Stimulated activated CD4-positive, alpha-beta T cell treated with anti-CD3 and anti-CD28 coated beads, Interleukin-1b, Interleukin-23, amount 100 ng/mL, for 1 hour (primary cell): ENCODE measurements at places on chromosomes 6 and 20.

DNA sequence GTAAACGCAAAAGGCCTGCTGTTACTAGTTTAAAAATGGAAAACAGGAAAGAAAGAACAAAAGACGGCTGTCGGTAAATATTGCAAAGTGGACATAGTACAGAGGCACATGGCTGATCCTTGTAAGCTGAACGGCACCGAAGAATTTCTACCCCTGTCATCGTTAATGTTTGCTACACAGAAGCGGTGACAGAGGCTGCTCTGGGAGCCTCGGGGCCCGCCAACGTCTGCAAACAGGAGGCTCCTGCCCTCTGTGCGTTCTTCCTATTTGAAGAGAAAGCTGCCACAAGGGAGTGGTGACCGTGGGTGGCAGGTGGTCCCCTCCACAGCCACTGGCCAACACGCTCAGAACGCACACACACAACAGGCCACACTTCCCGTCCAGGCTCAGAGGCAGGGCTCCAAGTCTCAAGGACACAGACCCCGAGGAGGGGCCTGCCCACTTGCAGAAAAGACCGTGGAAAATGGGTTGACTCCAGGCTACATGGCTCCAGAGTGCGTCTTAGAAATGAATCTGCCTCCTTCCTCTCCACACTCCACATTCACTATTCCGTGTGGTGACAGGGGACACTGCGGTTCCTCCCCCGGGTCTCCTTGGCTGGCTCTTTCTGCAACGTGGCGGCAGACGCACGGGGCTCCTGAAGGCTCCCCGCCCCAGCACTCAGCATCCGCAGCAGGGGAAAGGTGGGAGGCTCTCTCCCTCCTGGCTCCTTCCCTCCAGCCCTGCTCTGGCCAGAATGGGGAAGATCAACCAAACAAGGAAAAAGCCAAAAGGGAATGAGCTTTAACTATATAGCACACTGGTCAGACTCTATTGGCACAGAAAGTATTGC lies 64.5 kb downstream of the GMPR start:
- no peak for DNase-seq

DNA sequence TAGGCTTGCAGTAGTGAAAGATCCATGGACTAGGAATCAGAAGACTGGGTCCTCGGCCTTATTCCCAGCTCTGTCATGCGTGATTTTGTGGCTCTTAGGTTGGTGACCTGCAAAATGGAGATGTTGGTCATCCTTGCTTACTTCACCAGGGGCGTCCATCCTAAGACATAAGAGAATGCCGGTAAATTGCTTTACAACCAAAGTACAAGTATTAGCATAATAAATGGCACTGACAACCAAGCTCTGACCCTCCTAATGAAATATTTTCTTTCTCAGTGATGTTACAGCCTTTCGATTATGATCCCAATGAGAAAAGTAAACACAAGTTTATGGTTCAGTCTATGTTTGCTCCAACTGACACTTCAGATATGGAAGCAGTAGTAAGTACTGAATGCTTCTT lies 45.3 kb downstream of the VAPB start:
- no peak for DNase-seq

- no peak for DNase-seq
Measured at GRCh38 chr6:99434702-99435530, 9.8 kb upstream of the PNISR start.

DNA sequence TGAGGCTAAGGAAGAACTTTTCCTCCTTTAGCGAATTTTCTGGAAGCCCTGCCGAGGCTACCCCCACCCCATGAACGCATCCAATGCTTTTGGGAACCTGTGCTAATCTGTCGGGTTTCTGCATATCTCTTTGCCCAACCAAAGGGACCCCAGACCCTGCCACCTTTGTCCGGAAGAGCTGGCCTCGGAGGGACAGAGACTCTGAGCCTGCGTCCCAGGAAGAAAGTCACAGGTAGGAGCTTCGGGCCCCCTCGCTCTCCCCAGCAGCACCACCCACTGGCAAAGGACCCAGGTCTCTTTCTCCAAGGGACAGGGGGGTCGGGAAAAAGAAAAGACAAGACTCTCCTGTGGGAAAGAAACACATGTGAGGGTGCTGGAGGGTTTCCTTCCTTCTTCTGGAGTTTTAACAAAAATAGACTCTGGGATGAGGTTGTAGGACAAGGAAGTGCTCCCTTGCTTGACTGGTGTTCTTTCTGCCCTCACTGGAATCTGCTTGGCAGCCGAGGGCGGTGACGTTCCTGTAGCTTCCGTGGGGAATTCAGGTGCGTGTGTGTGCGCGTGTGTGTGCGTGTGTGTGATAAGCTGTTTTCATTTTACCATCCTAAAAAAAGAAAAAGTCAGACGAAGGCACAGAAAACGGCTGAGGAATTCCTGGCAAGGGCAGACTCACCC lies 16.3 kb upstream of the FOXC1 start:
- no peak for DNase-seq

DNA sequence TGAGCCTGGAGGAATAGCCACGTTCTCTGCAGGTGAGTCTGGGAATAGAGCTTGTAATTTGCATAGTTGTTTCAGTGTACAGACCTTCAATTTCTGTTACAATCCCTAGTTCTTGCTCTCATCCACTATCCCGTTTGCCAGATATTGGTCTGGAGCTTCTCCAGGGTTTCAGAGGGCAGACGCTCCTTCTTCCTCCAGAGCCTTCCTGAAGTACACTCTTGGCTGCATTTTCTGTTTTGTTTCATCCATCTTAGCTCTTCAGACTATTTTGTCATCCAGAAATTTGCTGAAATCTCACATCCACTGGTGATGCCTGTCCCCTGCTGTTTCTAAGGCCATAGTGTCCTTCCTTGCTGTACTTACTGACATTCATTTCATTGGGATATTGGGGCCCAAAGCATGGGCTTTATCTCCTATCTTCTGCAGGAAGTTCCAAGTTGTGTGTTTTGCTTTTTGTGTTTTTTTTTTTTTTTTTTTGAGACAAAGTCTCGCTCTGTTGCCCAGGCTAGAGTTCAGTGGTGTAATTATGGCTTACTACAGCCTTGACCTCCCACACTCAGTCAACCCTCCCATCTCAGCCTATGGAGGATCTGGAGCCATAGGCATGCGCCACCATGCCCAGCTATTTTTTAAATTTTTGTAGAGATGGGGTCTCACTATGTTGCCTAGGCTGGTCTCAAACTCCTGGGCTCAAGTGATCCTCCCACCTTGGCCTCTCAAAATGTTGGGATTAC lies 18.7 kb downstream of the CDS2 start:
- no peak for DNase-seq

DNA sequence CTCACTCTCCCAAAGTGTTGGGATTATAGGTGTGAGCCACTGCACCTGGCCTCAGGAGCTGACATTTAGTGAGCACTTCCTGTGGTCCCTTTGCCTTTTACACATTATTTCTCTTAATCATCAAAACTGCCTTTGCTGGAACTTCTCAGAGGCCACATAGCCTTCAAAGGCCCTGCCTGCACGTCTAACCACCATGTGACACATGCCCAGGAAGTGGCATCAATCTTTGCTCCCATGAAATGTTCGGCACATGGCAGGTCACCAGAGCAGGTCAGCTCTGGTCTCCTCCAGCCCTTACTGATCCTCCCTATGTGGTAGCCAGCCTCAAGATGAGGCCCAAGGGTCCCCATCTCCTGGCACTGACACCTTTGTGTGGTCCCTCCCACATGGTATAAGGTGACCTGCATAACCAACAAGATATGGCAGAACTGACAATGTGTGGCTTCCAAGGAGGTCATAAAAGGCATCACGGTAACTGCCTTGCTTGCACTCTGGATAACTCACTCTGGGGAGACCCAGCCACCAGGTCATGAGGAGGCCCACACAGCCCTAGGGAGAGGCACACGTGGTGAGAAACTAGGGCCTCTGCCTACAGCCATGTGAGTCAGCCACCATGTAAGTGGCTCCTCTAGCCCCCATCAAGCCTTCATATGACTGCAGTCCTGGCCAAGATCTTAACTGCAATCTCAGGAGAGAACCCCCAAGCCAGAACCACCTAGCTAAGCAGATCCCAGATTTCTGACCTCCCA lies 28.8 kb upstream of the HMGA1 start:
- DNase-seq = no peak

- DNase-seq = no peak
Measured at GRCh38 chr6:7532232-7532631, 9.2 kb upstream of the DSP start.

DNA sequence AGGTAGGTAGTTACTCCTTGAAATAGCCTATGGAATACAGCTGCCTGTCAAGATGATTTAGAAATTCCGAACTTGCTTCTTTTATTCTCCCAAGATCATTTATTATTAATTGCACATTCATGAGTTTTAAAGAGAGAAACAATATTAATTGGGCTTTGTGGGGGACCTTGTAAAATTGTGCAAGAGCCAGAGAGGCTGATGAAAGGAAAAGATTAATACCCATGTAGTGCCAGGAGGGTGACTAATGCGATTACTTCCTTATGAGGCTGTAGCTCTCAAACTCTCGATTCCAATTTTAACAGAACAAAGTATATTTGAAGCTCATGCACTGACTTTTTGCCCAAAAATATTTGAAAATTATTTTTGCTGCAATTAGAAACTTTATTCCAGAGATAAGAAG lies 423.8 kb upstream of the ID4 start:
- DNase-seq = no peak

DNA sequence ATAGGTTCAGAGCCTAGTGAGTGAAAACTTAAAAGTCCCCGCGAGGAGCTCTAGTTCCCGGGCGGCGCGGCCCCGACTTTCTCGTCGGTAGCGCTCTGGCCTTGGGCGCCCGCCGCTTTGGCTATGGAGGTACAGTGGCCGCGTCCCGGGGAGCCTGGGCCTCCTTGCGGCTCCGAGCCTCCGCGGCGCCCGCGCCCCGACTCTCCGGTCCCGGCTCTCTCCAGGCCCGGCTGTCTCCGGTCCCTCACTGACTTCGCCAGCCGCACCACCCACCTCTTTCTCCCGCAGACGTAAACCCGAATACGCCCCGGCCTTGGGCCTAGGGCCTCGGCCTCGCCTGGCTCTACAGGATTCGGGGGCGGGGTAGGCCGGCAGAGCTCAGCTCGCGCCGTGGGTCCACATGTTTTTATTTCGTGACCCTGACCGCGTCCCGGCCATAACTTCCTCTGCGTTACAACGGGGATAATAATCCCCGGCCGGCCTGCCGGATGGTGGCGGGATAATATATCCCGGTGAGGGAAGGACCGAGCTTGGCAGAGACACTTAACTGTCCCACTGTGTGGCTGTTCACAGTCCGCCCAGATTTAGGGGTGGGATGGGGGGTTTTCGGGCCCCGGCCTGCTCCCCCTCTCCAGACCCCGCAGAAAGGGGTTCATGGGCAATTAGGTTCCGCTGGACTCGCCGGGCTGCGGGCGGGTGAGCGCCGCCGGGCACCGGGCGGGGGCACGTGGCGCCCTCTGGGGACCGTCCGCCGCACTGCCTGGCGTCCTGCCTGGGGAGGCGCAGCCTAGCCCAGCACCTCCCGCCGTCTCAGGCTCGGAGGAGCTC lies 10.0 kb upstream of the TBX18 start:
- no peak for DNase-seq

- DNase-seq = no peak
Measured at GRCh38 chr6:321536-322258, 29.4 kb downstream of the DUSP22 start.

DNA sequence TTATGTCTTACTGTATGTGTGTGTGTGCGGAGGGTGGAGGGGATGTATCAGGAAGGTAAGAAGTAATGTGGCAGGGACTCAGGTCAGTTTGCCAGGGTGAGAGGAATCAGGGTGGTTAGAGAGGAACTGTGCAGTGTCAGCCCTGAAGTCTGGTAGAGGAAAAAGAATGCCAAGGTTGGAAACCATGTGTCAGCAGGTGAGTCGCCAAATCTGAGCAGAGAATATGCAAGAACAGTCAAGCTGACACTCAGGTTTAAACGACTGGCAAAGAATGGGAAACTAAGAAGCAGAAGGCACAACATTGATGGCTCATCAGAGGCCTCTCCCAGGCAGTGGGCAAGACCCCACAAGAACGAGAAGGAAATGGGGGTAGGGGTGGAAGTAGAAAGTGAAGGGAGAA lies 107.5 kb upstream of the TBX18 start:
- DNase-seq = no peak

GRCh38 chr20:4344670-4345069 lies 329.3 kb upstream of the RNF24 start:
- DNase-seq = no peak

DNA sequence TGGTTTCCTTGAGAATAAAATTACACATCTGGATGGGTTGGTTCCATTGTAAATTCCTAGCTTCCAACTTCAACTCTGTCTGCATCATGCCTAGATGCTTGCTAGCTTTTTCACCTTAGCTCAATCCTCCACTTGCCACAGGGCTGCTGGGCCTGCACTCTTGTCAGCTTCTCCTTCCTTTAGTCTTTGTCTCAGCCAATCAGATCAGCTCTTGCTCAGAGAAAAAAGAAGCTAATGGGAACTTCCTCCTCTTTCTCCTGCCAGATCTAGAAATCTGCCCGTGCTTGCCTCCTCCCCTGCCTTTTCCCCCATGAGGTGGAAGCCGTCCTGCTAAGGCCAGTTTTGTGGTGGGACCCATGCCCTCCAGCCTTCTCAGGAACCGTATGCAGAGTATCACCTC lies 18.5 kb downstream of the RAE1 start:
- no peak for DNase-seq
